ENCODE measurements at places on chromosomes 5 and 9.

DNA sequence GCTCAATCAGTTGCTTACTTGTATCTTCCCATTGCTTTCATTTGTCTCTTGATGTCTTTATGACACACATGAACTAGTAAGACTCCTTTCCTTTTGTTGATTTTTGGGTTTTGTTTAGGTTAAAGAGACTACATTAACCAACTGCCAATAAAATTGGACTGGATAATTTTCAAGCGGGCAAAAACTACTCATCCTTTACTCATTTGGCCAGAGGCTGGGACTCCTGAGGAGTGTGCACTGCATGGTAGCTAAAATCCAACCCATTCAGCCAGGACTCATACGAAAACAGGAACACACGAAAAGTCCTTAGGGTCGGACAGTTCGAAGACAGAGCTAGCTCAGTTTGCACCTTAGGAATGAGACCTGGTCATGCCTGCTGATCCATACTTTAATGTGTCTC is 6.0 kb downstream of the SLC46A2 start:
- no peak for DNase-seq

- DNase-seq = peak; percentile 49
Observed at GRCh38 chr5:16600397-16600796, 16.4 kb downstream of the RETREG1 start.

DNA sequence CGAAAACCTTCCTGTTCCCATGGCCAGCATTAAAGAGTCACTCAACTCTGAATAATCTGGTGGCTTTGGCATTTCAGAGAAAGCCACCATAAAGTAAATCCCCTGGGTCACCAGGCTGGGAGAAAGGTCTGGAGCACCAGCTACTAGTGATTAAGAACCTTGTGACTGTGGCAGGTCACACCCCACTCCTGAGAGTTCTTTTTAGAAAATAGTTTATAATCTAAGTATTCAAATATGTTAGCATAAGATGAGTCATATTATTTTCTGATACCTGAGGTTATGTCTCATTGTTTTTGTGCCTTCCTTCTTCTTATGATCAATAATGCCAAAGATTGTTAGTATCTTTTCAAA is 351.7 kb downstream of the ARRDC3 start:
- no peak for DNase-seq

- DNase-seq = no peak
Observed at GRCh38 chr5:94159144-94159543, 417.7 kb upstream of the POU5F2 start.

- DNase-seq = no peak
Observed at GRCh38 chr5:58322453-58322852, 137.4 kb downstream of the PLK2 start.

- no peak for DNase-seq
Observed at GRCh38 chr5:73542020-73542419, 23.4 kb downstream of the ANKRA2 start.

DNA sequence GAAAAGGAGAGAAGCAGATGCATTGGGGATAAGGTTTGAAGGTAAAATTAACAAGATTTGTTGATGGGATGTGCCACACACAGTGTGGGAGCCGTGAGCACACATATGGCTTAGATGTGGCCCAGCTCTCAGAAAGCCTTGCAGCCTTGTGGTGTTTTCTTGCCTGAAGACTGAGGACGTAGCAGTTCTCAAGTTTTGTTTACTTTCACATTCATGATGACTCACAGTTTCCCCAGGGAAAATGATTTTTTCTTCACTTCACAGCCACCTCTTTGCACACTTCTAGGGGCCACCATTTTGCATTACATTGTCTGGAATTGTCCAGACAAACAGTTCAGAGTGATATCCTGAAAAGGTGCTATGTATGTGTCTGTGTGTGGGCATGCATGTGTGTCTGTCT is 126.2 kb downstream of the BASP1 start:
- no peak for DNase-seq

DNA sequence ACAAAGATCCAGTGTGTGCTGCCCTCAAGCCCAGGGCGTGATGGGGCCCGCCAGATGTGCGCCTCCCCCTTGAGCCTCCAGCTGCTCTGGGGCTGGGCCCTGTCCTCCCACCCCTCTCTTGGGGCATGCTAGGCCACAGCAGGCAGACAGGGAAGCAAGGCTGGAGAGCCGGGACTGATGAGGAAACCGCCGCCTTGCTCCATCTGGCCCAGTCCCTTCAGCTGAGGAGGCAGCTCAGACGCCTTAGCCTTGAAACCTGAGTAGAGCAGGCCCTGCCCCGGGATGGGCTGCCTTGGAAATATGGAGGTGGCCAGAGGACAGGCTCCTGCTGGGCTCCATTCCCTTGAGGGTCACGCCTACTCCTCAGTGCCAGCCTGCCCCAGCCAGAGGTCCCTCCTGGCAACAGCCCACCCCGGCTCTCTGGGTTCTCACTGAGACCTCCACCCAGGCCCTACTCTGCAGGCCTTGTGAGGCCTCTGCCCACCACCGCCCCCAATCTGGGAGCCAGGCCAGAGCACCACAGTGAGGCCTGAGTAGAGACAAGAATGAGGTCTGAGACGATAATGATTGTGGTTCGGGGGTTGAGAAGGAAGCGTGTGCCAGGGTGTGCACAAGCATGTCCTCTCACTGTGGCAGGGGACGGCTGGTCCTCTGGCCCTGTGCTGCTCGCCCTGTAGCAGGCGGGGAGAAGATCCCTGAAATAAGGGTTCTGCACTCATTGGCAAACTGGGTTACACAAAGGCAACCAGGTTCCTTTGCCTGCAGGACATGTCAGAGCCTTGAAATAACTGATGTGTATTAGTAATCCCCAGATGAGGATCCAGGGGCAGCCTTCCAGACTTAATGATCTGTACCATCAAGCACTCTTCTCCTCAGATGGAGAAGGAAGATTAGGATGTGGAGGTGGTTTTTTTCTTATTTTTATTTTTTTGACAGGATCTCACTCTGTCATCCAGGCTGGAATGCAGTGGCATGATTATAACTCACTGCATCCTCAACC is 30.9 kb downstream of the CXXC5 start:
- DNase-seq = no peak

- DNase-seq = no peak
Observed at GRCh38 chr9:21904776-21905175, 89.4 kb downstream of the CDKN2A start.

DNA sequence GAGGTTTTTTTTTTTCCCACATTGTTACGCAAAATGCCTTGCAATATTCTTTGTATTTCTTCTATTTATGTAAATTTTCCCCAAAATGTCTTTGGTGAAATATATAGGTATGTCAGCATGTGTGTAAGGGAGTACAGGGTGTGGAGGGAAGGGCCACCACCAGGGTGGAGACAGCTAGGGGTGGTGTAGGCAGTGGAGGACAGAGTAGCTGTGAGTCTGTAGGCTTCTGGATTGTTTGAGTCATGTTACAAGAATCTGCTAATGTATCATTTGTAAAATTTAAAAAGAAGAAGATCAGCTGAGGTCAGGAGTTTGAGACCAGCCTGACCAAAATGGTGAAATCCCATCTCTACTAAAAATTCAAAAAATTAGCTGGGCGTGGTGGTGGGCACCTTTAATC is 175.5 kb downstream of the NXNL2 start:
- DNase-seq = no peak

Data from BE2C (cell line).